HAP-1 (cell line): ENCODE measurements at places on chromosomes 13 and 19.

DNA sequence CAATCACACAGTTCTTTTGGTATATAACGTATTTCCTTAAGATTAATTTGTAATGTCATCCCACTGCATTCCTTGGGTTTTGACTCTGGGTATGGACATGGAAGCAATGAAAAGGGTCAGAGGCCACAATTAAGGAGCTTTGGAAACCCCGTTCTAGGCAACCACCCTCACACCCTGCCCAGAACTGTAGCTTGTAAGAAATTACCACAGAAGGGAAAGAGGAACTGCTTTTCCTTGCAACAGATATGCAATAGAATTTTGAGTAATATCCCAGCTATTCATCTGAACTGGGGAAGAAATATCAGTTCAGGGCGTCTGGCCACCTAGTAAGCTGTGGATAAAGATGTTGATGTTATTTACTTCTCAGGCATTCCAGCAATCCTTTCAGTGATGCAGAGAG lies 985 bp upstream of the CLC start:
- no peak for DNase-seq

GRCh38 chr13:110306340-110306959 lies 507 bp downstream of the COL4A1 start:
- no peak for DNase-seq

- no peak for DNase-seq
Observed at GRCh38 chr19:41876847-41877832, at the start of gene CD79A. CD79A (plus strand) TSS chr19:41877279; CDS start chr19:41877305, 26 bp downstream.

DNA sequence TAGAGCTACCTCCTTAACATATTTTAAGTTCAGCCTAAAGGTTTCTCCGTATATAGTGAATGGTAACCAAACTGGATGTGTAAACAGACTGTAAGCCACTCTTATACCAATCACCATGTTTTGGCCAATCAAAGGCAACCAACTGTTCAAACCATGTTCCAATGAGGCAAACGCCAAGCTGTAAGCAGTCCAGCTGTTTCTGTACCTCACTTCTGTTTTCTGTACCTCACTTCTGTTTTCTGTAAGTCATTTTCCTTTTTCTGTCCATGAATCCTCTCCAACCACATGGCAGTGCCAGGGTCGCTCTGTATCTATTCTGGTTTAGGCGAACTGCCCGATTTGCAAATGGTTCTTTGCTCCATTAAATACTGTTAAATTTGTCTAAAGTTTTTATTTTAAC lies 24.4 kb downstream of the COMMD6 start:
- no peak for DNase-seq

DNA sequence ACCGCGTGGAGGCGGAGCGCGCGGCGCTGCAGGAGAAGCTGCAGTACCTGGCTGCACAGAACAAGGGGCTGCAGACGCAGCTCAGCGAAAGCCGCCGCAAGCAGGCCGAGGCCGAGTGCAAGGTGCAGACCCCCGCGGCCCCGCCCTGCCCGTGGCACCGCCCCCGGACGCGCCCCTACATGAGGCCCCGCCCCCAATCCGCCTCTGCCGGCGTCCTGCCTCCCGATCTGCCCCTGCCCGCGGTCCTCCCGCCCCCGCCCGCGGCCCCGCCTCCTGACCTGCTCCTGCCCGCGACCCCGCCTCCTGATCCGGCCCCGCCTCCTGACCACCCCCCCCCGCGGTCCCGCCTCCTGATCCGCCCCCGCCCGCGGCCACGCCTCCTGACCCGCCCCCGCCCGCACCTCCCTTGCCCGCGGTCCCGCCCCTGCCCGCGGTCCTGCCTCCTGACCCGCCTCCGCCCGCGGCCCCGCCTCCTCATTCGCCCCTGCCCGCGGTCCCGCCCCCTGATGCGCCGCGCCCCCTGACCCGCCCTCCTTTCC lies 11.7 kb downstream of the PRR36 start:
- DNase-seq = no peak

DNA sequence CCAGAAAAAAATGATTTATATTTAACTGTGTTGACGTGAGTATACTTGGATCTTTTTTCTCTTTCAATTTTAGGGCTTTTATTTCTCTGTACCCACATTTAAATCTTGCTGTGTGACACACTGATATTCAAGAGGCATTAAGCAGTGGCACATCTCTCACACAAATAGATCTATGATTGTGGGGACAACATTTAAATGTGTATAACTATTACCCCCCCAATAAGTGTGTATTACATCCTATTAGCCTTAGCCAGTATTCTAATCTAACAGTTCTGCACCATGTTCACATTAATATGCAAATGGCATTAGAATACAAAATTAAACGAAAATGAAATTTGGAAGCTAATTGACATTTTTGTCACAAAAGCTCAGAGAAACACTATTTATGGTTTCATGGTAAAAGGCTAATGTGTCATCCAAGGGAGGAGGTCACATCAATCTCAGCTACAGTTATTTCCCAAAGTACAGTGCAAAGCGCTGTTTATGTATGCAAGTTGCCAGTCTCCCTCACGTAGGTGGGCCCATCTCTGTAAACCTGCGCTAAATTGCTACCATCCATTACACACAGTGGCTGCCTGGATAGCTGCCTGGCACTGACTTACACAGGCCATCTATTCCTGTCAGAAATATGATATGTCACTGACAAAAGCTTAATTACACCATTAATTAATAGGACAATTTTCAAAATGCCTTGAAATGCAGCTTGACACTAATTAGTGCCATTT lies 984.7 kb upstream of the PCDH9 start:
- DNase-seq = no peak
